Sciatic nerve (tissue), 2 donors: ENCODE measurements at places on chromosomes 3 and 15. TPM values are rescaled to one million over a fixed set of nuclear protein-coding genes. Genes with fewer than 3 reads are reported as not detected.

USP3 gene
- 58.2 TPM for total RNA-seq

DNA sequence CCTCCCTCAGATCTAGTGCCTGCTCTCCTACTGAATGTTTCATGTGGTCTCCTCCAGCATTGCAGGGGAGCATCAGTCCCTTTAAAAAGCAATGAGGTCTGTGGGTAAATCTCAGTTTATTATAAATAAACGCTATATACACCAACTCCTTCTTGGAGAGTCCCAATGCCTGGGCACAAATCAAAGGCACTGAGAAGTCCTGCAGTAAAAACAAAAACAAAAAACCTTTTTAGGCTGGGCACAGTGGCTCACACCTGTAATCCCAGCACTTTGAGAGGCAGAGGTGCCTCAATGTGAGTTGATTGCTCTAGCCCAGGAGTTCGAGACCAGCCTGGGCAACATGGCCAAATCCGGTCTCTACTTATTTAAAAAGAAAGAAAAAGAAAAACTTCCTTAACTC is 45.0 kb downstream of the ACAN start:
- no peak for DNase-seq

OSBPL10 gene
- 27.0 TPM for total RNA-seq

DNA sequence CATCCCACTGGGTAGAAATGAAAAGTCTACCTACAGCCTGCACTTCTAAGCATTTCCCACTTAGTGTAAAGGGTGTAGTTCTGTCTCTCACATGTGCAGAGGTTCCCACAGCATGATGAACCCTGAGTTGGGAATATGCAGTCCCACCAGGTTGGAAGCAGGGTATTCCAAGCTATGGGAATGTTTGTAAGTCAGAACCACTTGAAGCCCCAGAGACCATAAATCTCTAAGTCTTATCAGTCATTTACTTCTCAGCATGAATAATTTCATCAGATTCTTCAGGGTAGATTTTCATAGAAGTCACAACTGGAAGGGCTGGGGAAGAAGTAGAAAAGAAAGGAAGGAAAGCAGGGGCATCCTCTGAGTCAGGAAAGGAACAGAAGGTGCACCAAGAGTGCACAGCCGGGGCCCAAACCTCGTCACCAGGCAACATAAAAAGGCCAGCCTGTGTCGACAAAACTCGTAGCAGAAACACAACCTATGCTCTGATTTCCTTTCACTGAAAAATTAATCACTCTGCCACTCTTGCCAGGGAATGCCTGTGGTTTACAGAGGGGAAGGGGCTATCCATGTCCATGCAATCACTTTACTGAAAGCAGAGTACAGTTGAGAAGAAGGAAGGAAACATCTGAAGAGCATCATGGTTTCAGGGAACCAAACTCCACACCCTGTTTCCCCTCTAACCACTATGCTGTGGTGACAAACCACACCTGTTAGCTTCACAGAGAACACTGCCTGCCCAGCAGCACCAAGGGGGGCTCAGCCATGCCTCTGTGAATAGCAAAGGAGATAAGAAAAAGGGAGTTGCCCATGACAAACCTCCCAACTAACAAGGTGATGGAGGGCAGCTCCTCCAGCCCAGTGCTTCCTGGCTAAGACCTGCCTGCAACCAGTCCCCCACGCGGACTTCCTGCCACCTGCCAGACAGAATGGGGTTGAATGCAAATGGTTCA is 40.5 kb downstream of the SH3BP5 start:
- DNase-seq = no peak

- no peak for DNase-seq
Measured at GRCh38 chr3:112463250-112463649, 36.0 kb downstream of the BTLA start.
